ENCODE measurements at places on chromosomes 3 and 15.

DNA sequence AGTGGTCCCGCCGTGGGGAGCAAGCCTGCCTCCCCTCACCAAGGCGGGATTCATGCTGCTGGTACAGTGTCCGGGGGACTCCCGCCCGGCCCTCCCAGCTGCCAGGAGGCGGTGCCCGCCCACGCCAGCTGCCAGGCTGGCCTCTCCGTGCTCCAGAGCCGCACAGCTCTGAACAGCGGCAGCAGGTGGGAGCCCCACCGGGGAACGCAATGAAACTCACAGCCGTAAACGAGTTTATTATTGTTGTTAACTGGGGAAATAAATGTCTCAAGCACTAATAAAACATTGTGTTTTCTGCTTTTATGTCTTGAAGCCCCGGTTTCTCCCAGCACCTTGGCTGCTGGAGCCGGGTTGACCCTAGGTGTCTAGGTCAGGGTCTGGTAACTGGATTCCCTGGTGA lies 317.7 kb upstream of the TLE3 start:
- DNase-seq, result no peak

- no peak for DNase-seq
Observed at GRCh38 chr15:63291507-63291906, 14.1 kb downstream of the APH1B start.

- DNase-seq, result peak; percentile 91
Observed at GRCh38 chr3:58386626-58387365, 46.8 kb downstream of the PDHB start.

DNA sequence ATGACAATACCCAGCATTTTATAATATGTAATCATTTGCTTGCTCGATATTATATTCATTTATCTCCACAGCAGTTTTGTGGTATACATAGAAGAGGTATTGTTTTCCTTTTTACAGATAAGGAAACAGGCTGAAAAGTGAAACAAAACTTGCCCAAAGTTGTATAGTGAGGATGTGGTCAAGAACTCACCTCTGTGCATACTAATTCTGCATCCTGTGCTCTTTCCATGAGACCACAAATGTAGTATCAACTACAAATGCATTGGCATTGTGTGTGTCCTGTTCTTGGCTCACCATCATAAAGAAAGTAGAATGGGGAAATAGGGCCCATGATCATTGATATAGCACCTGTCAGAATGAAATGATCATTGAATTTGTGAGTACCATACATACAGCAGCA lies 167.3 kb downstream of the NECTIN3 start:
- DNase-seq, result no peak

DNA sequence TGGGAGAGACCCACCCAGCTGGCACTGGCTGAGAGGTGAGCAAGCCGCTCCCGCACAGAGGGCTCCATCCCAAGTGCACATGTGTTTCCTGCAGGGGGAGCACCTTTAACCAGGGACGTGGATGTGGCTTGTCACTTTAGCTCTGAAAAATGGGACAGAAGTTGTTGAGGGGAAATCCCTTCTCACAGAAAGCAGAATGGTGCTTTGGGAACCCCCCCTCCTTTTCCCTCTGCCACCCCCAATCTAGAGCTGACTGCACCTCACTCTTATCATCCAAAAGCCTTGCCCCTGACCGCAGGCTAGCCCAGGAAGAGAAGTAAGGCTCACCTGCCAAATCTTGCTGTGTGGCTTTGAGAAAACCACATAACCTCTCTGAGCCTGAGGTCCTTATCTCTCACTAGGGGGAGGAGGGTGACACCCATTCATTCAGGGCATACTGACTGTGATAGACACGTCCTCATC lies 77.9 kb downstream of the RPN1 start:
- DNase-seq, result no peak

GRCh38 chr3:34547297-34547920 lies 749.0 kb downstream of the PDCD6IP start:
- no peak for DNase-seq

- no peak for DNase-seq
Observed at GRCh38 chr3:42718338-42718737, 15.7 kb upstream of the HHATL start.

GRCh38 chr15:81410318-81410753 lies 36.3 kb upstream of the TMC3 start:
- DNase-seq, result peak; percentile 80

DNA sequence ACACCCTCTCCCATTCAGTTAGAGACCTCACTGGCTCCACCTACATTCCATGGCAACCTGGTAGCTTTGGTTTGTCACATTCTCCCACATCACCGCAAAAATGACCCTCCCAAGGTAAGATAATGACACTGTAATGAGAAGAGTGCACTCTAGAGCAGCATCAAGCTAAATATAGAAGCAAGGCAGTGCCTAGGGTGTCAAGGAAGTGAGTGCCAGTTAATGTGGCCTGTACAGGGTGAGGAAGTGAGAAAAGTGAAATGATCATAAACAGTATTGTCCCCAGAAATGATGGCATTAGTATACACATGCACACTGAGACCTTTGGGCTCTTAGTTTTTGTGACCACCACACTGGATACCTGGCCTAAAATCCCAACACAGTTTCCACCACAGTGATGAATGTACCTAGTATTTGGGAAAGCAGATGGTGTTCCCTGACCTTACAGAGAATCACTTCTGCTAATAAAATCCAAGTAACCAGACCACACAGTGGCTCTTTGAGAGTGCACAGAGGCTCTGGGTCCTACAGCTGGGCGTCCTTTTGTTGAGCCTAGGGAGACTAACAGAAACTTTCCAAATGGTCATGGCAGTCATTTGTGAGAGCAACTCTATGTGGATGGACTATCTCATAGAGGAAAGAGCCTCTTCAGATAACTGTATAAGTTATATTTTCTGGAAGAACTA lies 106.6 kb downstream of the ARPP21 start:
- DNase-seq, result no peak

GRCh38 chr3:69491975-69492374 lies 106.1 kb upstream of the FRMD4B start:
- no peak for DNase-seq

DNA sequence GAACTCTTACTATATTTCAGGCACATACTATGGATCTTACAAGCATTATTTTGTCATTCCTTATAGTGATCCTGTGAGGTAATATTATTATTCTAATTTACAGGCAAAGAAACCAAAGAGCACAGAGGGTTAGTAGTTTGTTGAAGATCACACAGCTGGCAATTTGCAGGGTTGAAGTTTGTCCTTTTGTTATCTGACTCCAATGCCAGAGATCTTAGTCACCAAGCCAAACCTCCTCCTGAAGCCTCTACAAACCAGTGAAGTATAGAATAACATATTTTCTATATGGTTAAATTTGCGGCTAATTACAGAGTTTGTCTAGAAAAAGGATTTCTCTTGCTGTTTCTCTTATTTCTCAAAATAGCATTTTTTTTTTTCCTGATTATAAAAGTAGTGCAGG lies 11.2 kb downstream of the ISLR2 start:
- no peak for DNase-seq

DNA sequence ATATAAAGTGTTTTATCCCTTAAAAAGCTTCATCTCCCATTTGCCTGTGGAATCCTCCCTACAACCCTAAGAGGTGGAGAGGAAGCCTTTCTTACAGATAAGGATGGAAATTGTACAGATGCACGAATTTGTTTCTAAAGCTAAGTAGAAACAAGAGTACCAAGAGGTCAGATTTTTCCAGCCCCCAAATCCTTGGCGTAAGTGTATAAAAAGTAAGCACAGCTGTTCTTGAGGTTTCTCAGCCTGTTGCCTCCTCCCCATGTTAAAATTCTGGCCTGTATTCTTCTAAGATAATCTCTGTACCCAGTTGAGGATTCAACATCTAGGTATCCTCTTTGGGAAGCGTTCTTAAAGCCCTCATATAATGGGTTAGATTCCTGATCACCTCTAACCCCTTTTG lies 34.9 kb downstream of the RAB7A start:
- DNase-seq, result no peak

DNA sequence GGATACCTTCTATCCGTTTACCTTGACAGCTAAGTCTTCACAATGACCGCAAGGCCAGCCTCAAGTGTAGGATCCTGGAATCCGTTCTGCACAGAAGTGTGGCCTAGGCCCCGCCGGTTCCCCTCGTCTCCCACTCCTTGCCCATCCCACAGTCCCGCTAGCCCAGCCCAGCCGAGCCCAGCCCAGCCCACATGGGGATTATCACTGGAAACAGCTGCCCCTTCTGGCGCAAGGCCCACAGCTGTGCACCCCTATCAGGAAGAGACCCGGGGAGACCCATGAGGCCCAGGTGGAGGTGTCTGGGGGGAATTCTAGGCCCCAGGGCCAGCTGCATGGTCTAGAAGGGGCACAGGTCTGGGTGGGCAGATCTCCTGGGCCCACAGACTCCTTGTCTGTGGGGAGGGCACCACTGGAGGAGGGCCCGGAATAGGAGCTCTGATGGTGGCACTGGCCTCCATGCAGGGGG lies 27.9 kb upstream of the KLF13 start:
- DNase-seq, result no peak

GRCh38 chr3:132592216-132592615 lies 4.9 kb upstream of the ACKR4 start:
- no peak for DNase-seq

- DNase-seq, result no peak
Observed at GRCh38 chr15:77010857-77011256, 15.9 kb downstream of the PSTPIP1 start.

- no peak for DNase-seq
Observed at GRCh38 chr3:181782306-181782954, 70.7 kb downstream of the SOX2 start.

- no peak for DNase-seq
Observed at GRCh38 chr3:37492977-37493471, 318.6 kb upstream of the LRRFIP2 start.

DNA sequence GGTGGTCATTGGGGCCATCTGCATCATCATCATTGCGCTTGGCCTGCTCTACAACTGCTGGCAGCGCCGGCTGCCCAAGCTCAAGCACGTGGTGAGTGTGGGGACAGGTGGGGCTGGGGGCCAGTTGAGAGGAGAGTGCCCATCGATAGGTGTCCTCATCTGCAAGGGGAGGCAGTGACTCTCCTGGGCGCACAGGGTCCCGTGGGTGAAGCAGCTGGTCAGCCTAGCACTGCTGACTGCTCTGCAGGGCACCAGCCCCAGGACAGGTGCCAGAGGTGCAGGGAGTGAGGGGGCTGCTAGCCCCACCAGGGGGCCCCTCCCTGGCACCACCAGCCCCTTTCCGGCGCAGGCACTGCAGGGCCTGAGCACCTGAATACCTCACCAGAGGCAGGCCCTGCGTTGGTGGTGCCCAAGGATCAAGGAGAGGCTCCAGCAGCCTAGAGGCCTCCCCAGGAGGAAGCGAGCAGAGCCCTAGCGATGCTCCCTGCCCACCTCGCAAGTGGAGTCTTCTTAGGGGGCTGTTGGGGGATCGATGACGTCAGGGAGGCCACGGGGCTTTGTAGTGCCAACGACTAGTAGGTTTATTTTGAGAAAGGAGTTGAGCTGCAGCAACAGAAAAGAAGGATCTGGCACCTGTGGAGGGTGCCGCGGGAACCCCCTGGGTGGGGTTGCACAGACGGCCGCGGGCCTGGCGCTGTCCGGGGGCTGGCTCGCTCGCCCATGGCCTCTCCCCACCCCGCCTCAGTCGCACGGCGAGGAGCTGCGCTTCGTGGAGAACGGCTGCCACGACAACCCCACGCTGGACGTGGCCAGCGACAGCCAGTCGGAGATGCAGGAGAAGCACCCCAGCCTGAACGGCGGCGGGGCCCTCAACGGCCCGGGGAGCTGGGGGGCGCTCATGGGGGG lies 976 bp upstream of the ABTB1 start:
- no peak for DNase-seq

DNA sequence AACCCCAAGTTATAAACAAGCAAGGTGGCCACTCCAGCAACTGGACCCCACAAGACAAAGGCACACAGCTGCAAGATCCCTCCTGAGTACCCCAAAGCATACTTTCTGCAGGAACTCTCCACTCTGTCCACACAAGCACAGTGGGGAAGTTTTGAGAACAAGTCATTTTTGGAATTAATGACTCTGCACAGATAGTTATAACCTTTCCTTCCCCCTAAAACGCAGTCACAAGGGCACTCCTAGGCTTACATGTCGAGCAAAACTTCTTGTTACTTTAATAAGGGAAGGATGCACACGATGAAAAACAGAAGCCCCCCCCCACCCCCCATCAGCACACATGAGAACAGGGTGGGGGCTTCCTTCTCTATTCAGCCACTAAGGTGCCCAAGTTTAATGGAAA lies 1.2 kb downstream of the STIMATE start:
- no peak for DNase-seq

DNA sequence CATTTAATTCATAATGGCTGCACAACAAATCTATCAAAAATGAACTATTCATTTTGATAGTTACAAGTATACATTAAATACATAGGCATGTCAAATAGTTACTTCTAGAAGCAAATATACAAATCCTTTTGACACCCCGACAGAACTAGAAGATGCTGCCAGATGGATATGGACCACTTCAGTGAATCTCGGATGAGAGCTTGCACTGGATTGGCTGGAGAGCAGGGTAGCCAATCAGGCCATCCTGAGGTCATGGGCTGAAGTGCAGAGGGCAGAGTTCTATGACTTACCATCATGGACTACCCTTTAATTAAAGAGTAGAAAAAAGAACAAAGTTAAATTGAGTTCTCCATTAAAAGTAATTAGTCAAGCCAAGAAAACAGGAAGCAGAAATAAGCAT lies 8.3 kb downstream of the CCNL1 start:
- no peak for DNase-seq

DNA sequence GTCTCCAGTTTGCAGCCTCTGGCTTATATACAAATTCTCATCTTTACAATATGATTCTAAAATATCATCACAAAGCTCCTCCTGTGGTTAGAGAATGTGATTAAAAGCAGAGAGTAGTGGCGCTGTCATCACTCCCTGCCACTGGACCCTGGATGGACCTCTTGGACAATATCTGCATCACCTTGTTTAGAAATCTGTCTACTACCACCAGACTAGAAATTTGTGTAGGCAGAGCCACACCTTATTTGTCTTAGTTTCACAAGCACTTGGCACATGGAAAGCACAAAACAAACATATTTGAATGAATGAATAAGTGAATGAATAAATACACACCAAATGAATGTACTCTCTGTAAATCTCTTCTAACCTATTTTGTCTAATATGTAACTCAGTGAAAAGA lies 68.1 kb downstream of the IMPG2 start:
- no peak for DNase-seq

GRCh38 chr3:112779011-112779410 lies 67.7 kb downstream of the CD200R1L start:
- no peak for DNase-seq

DNA sequence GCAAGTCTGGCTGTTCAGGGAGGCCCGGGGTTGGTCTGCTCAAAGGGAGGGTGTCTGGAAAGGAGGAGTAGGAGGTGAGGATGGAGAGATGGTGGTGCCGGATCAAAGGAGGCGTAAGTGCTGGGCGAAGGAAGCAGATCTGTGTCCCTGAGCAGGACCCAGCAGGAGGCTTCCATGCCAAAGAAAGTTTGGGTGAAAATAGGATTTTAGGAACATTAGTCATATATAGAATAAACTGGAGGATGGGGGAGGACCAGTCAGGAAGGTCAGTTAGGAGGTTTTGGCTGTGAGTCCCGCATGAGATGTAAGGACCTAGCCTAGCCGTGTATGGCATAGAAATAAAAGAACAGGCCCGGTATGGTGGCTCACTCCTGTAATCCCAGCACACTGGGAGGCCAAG lies 28.6 kb upstream of the VPS8 start:
- no peak for DNase-seq

GRCh38 chr15:62343397-62343796 lies 178.3 kb upstream of the C2CD4B start:
- DNase-seq, result no peak
